ENCODE measurements at places on chromosomes 13 and 19.

GRCh38 chr19:2495130-2495641 is 19.3 kb downstream of the GADD45B start:
- no peak for DNase-seq

DNA sequence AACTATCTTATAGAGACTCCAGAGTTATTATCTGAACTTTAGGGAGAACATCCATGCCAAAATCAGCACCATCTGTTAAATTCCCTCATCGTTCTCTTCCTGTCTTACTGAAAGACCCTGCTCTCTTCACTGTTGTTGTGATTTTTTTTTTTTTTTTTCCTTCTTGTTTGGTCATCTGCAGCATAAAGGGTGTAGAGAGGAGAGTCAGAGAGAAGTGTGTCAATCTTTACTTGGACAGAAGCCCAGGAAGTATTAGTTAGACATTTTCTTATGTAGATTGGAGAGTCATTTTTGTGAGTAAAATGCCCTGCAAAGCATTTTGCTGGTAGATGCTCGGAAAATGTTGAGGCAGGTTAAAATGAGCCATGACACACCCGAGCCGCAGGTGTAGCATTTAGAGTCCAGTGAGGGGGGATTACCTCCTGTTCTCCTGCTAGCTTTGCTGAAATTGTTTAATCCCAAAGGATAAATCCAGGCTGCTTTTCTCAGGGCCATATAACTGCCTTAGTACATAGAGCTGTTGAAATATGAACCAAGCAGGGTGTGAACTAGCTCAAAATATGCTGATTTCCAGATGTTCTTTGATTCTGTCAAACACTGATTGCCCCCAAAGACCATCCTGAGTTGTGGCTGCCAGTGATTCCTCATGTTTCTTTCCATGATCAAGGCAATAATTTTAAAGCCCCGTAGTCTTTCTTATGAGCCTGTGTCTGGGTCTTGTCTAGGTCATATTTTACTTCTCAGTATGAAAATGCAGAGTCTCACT is 143.5 kb downstream of the DCT start:
- no peak for DNase-seq

DNA sequence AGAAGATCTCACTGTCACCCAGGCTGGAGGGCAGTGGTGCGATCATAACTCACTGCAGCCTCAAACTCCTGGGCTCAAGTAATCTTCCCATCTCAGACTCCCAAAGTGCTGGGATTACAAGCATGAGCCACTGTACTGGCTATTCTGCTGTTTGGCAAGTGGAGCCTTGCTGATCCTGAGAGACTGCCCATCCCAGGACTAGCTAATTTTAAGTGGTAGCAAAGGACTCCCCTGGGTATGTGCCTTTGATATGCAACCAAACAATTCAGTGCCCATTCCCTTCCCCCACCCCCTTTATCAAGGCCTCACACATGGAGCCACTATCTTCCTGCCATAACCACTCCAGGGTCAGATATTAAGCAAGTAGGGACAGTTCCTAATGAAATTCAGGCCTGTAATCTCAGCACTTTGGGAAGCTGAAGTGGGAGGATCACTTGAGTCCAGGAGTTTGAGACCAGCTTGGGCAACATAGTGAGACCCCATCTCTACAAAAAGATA is 17.0 kb upstream of the ZNF460 start:
- DNase-seq, result no peak

DNA sequence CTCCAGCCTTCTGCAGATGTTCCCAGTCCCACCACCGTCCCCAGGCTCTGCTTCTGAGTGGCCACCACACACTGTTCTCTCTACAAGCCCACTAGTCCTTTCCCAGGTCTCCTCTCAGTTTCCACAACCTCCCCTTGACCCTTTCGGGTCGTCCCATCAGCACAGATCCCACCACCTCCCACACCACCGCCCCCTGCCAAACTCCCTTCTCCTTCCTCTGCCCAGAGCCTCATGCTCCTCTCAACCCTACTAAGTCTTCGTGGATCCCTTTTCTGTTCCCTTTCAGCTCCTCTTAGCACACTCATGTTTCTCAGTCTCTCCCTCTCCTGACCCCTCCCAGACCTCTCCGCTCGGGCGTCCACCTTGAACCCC is 1.9 kb downstream of the NAPA start:
- no peak for DNase-seq

- DNase-seq, result no peak
These were observed 3.2 kb downstream of the CCDC194 start for GRCh38 chr19:17390665-17391370.

- DNase-seq, result no peak
These were observed 31.0 kb downstream of the TDRD12 start for GRCh38 chr19:32750441-32751055.

DNA sequence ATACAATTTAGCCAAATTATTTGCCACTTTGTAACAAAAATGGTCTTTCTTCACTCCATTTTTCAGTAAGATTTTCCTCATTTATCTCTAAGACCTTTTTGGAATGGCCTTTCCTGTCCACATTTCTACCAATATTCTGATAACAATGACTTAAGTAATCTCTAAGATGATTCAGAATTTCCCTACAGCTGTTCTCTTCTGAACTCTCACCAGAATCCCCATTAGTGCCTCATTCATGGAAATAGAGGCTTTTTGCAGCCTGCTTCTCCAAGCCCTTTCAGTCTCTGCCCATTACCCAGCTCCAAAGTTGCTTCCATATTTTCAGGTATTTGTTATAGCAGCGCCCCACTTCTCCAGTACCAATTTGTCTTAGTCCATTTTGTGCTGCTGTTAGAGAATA is 867.0 kb downstream of the GPC5 start:
- no peak for DNase-seq
